Uterus (tissue), 4 donors: ENCODE measurements at places on chromosomes 7 and 10. TPM values are rescaled to one million over a fixed set of nuclear protein-coding genes. Genes with fewer than 3 reads are reported as not detected.

- DNase-seq, result no peak
These were observed 216.8 kb upstream of the CCDC6 start for GRCh38 chr10:60123172-60123571.

DNA sequence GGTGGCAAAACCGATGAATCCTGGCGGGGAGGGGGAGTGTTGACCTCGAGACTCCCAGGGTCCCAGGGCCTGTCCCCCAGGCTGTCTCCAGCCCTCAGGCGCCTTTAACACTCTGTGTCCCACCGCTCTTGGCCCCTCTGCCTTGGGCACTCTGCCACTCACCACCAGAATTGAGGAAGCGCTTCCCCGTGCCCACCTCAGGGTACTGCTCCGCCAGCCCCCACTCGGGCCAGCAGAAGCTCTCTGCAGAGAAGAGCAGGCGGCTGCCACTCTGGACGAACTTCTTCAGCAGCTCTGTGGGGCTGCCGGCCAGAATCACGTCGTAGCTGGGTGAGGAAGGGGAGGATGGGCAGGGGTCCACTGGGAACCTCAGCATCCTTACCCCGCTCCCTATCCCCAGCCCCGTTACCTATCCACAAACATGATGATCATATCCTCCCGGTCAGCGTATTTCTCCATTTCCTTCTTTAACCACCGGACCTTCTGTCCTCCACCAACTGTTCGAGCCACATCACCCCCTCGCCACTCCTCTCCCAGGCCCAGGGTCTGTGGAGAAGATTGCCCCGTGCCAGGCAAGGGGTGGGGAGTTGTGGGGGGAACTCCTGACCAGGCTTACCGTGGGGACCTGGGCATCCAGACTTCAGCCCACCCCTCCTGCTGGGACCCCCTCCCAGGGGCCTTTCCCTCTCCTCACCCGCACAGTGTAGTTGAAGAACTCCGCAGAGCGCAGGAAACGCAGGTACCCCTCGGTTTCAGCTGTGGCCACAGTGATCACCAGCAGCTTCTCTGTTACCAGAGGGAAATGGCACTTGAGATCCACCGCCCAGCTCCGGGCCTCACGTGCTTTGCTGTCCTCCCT, 1.2 kb downstream of the PLOD3 start:
- no peak for DNase-seq

DNA sequence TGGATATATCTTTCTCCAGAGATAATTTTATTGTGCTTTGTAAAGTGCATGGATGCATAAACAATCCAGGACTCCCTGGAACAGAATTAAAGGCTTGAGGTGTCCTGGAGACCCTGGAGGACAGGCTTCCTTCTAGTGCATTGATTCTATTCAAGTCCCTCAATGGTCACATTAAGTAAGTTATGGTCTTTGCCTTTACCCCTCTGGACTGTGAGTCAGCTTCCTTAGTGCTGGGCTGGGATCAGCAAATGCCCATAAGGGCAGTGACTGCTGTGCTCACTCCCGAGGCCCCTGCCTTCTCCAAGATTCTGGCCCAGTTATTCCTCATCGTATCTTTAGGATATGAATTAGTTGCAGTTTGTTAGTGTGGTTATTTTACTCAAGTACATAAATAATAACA, 178.7 kb upstream of the PRSS58 start:
- DNase-seq, result no peak

Gene GDF10
- 4.6 TPM for total RNA-seq

GRCh38 chr10:73772281-73773151, 9.3 kb upstream of the CHCHD1 start:
- DNase-seq, result peak; percentile 89

DNA sequence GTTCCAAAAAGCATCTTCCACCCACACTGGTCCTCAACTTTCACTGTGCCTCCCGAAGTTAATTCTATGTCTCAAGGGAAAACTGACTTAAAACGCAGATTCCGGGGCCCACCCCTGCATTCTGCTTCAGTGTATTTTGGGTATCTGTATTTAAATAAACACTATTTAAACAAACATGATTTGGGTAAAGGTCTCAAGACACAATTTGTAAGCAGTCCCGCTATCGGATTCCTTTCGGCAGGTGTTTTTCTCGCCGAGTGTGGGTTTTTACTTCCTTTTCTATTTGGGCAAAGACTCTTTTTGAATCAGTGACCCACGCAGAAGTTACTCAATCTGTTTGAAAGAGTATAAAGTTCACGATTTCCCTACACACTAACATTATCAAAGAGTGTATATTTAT, 1.2 kb downstream of the PDIA4 start:
- no peak for DNase-seq

Gene SMKR1
- total RNA-seq, result not detected

Gene PCLO
- total RNA-seq, result 2.6 TPM

Gene MAGI2
- 23.2 TPM for total RNA-seq

DNA sequence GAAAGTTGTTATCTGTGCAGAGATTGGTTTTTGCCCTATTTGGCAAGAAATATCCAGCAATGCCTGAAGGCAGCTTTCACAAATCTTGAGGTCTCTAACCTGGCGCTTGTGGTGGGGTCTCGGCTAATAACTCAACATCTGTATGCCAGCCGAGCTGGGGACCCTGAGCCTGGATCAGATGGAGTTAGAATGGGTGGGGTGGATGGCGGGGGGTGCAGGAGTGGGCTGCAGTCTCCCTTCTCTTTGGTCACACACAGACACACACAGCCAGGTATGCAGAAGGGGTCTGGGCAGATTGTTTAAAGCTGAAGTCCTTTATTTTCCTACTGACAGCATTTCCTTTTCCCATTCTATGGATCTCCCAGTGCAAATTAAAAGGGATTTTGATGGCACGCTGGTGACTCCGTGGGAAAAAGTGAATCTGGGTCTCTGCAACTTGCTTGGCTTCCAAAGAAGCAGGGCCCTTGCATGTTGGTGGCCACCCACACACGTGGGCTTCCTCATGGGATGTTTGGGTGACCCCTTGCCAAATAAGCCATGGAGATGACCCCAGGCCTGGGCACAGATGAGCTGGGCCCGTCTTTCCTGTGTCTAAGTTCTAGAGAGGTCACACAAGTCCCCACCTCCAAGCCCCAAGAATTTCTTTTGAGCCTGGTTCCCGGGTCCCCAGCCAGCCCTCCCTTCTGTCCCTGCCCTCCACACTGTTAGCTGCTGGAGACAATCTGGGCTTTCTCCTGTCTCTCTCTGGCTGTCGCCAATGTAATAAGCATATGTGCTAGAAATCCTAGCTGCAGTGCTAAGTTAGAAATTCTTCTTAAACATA, 39.9 kb upstream of the EMX2 start:
- DNase-seq, result no peak

Gene AFAP1L2
- total RNA-seq, result 59.3 TPM

Gene LFNG
- total RNA-seq, result not detected

DNA sequence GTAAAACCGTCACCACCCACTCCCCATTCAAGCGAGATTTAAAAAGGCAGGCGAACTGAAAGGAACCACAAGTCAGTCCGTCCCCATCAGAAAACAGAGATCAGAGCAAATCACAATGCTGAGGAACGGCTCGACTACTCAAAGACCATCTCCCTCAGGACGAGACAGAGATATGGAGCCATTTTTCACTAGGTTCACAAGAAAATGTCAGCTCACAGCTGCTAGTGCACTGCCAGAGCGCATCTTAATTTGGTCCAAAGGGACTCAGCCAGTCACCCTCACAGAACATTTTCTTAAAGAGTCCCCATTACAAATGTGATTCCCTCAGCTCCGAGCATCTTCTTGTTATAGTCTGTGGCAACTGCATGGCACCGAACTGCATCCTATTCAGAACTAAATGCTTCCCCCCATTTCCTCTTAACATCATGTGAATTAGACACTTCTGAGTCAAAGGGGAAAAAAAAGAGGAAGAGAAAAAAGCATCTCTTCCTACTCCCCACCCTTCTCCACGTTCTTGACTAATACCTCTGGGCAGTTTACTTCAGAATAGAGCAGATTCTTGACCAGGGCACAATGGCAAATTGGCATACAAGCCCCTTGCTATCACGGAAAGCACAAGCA, 683.9 kb downstream of the MAGI2 start:
- no peak for DNase-seq

GRCh38 chr10:27349987-27350386, 109.4 kb upstream of the ACBD5 start:
- DNase-seq, result no peak

Gene VSTM2A
- total RNA-seq, result not detected

GRCh38 chr7:55096323-55096722, 77.5 kb downstream of the EGFR start:
- DNase-seq, result no peak

DNA sequence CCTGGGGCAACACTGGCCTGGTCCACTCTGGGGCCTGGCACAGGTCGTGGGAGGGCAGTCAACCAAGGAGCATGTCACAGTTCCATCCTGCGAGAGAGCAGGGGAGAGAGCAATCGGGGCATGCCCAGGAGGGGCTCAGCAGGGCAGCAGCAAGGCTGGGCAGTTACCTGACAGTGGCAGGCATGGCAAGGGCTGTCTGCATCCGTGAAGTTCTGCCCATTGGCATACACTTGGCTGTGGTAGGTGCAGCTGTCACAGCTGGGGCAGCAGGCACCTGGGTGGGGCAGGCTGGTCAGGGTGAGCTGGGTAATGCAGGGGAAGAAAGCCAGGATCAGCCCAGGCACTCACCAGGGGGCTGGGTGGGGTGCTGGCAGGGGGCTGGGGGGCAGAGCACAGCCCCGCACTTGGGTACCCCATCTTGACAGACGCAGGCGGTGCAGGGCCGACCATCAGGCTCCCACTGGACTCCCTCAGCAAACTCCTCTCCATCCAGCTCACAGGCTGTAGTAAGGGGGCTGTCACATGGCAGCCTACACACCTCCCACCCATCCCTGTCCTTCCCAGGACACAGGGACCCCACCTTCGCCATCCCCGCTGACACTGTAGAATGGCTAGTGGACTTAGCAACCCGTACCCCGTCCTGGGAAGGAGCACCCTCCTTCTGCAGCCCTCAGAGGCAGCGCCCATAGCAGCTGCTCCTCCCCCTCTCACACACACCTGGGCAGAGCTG, 17.8 kb downstream of the KCP start:
- no peak for DNase-seq

DNA sequence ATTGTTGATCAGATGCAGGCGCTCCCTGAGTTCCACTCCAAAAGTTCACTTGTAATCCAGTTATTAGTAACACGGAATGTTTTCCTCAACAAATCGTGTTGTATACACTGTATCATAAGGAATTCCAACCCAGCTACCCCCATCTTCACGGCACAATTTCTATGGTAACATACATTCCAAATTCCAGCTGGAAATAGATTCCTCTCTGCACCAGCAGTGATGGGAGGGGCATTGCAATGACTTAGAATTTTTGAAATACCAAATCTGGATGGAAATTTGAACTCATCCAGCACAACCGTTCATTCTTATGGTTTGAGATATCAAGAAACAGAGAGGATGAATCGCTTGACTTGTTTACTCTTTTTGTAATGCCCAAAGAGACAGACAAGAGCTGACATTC, 38.9 kb upstream of the RHEB start:
- no peak for DNase-seq

Gene SMARCD3
- 55.5 TPM for total RNA-seq

- no peak for DNase-seq
These were observed 397.1 kb upstream of the POT1 start for GRCh38 chr7:125326666-125327255.

Gene OR2A12
- not detected for total RNA-seq

Gene TMEM213
- not detected for total RNA-seq

GRCh38 chr7:138892812-138893211, 88.4 kb downstream of the KIAA1549 start:
- DNase-seq, result no peak
